HS-27A (cell line): ENCODE measurements at places on chromosomes 7 and 10.
A peak's percentile ranks its signal among the peaks of the same experiment; 100 is the strongest.

DNA sequence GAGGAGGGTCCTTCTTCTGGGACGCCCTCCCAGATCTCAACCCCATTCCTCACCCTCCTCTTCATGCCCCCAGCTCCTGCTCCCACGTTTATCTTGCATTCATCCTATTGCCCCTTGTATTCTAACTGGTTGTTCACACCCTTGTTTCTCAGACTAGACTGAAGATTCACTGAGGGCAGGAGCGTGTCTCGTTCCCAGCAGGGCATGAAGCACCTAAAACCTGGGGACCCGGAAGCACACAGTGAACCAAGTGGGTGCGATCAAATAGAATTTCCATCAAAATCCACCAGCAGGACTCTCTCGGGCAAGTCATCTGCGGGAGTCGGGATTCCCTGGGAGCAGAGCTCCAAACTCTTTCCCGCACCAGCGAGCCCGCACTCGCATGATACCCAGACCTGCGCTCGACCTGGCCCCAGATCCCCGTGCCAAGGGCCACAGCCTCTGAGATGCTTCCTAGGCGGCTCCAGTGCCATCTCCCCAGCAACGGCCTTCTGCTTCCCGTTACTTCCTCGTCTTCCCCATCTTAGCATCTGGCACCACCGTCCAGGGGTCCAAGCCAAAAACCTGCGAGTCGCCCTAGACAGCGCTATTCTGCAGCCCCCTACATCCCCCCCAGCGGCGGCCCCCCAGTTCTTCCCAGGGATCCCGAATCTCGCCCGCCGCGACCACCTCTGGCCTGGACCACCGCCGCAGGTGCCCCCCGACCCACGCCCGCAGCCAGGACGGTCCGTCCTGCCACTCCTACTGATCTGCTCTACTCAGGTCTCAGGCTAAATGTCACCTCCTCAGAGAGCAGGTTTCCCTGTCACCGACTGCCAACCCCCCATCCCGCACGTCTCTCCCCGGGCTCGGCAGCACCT lies 6.1 kb upstream of the GBX1 start:
- no peak for DNase-seq

DNA sequence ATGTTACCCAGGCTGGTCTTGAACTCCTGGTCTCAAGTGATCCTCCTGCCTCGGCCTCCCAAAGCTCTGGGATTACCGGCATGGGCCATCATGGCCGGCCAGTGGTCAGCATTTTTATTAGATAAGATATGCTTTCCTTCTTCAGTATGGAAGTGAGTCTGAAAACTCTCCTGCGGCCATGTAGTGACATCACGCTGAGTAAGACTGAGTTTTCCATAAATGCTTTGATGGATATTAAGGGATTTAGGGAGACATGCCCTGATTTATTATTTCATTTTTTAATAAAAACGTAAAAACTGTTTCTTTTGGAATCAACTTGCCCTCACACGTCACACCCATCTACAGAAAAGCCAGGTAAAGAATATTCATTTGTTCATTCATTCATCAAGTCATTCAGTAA lies 48.4 kb downstream of the DYNC1I1 start:
- no peak for DNase-seq

- no peak for DNase-seq
These were observed 354.2 kb downstream of the CXCL12 start for GRCh38 chr10:44030738-44031137.

DNA sequence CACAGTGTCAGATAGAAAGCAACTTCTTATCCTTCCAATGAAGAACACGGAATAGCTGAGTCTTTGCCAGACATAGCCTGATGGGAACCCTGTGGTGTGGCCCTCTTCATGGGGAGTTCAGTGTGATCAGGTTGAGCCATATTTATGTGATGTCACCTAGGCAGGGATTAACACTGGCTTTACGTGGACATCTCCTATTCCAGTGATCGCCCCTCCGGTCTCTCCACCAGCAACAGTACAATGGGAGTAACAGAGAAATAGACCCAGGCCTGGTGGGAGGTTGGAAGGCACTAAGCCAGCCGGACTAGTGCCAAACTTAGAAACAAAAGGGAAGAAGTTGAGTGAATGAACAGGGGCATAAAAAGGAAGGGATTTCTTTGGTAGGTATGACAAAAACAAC lies 358.1 kb downstream of the PRPF18 start:
- no peak for DNase-seq

GRCh38 chr10:47268696-47269095 lies 31.3 kb upstream of the GDF10 start:
- no peak for DNase-seq

DNA sequence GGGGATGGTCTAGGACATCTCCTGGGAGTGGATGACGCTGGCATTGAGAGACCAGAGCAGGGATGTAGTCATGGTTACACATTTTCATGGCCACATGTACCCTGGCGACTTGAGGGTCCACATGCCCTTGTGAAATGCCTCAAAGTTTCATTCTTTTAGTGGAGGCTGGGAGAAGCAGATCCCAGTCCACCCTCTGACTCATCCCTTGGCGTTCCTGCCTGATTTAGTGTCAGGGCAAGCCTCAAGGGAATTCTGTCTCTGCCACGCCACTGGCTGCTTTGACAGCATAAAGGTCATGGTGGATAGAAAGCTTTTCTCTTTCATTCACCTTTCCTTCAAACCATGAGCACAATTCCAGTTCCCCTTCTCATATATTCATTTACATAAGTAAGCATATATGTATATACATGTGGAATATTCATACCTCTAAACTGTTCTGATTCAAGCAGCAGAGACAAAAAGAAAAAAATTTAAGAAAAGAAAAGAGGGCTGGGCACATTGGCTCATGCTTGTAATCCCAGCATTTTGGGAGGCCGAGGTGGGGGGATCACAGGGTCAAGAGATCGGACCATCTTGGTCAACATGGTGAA lies 21.8 kb upstream of the KIF5B start:
- peak; percentile 45 for DNase-seq

DNA sequence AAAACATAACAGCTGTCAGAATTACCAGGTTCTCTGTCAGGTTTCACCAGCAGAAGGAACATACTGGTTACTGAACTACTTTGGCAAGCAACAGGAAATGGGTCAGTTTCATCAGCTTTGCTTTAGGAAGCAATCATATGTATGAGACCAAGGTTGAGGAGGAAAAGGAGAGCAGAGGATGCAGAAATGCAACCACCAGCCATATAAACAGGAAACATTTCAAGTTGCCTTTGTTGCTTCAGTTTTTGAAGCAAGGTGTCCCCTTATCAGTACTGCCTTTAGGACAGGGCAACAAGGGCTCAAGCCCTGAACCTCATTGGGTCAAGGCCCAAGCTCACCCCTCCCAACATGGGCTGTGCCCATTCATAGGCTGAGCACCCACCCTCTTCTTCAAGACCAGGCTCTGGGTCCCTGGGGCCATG lies 10.2 kb downstream of the HIPK2 start:
- no peak for DNase-seq

- DNase-seq: no peak
These were observed 50.8 kb upstream of the FRMD4A start for GRCh38 chr10:14381475-14381874.

DNA sequence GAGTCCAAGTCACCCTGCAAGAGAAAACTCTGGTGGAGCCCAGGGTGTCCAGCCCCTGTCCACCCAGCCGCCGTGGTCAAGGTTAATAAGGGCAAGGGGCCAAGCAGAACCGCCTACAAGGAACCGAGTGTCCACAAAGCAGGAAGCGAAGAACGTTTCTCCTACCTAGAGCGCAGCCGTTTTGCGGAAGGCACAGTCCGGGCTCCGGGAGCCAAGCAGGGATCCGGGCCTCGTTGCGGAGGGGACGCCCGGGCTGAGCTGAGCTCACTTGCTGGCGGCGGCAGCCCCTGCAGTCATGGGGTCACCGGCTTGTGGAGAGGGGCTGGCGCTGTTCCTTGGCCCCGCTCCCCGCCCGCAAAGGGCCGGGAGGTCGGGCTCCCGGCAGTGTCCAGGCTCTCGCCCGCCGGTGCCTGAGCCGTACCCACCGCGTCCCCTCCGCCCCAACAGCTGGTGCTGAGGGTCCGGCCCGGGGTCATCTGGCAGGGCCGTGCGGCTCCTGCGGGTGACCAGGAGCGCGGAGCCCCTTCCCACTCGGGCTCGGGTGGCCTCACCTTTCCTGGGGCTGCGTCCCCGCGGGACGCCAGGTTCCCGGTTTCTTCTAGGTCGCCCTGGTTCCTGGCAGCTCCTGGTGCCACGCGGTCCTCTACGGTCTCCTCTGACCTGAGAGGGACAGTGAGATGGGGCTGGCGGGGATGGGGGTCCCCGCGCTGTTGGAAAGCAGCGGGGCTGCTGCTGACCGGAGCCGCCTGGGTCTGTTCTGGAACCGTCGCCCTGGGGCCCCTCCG lies 14.0 kb upstream of the ZNF273 start:
- DNase-seq: no peak

DNA sequence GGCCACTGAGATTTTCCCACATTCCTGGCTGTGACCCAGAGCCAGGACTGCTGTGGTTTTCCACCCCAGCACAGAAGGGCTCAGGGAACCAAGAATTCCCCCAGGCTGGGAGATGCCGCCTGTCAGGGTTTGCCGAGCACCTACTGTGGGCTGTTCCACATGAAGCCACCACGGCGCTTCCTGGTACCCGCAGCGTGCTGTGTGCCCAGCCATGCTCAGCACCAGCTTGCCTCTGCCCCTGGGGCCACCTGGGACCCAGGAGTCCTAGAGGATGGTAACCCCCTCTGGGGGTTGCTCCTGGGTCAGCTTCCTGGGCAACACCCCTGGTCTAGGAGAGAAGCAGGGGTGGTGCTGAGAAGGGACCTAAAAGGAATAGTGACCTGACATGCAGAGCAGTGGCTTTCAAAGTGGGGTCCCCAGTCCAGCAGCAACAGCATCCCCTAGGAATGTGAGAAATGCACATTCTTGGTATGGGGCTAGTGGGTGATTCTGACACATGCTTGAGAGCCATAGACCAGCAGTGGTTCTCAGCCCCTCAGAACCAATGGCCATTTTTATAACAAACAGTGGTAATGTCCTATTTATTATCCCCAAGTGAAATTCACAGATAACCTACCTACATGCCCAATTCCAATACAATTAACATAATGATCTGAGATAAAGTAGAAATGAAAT lies 53.4 kb downstream of the TSPAN15 start:
- DNase-seq: no peak

- no peak for DNase-seq
These were observed 32.6 kb upstream of the NME8 start for GRCh38 chr7:37815671-37816371.

DNA sequence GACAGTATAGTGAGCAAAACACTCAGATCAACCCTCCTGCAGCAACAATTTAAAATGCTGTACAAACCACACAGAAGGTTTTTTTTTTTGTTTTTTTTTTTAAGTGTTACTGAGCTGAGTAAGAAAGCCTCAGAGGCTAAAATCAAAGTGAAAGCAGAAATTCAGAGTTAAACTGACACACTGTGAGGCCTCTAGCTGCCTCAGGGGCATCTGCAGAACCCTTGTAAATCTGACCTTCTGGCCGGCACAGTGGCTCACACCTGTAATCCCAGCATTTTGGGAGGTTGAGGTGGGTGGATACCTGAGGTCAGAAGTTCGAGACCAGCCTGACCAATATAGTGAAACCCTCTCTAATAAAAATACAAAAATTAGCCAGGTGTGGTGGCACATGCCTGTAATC lies 7.4 kb upstream of the GNA12 start:
- no peak for DNase-seq

- no peak for DNase-seq
These were observed 64.3 kb downstream of the PDGFA start for GRCh38 chr7:455110-455928.

GRCh38 chr10:4809156-4809555 lies 16.9 kb upstream of the AKR1E2 start:
- DNase-seq: no peak

- no peak for DNase-seq
These were observed 34.8 kb upstream of the CHST15 start for GRCh38 chr10:124127965-124128810.

DNA sequence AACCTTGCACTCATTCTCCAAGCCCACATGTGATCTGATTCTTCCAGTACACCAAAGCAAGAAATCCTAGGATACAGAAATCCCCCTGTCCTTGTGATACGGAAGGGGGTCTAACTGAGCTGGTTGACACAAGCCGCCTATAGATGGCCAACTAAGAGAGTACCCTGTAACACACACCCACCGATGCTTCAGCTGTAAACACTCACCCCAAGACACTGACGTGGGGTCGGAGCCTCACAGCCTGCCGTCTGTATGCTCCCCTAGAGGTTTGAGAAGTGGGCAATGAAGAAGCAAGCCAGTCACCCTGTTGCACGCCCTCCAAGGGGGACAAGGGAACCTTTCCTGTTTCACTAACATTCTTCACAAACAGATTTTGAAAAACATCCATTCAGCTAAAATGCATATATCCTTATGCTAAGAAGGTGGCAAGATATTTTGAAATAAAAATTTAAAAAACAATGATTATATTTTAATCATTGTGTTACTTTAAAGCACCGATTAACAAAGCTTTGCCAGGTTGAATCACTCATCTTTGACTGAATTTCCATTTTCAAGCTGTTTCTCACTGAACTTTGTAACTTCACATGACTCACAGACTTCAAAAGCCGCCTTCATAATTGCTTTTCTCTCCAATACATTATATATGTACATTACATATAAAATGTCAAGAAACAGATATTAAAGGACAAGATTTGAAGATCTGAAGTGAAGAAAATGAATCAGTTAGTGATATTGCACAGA lies 329.3 kb downstream of the ARL4A start:
- DNase-seq: no peak

DNA sequence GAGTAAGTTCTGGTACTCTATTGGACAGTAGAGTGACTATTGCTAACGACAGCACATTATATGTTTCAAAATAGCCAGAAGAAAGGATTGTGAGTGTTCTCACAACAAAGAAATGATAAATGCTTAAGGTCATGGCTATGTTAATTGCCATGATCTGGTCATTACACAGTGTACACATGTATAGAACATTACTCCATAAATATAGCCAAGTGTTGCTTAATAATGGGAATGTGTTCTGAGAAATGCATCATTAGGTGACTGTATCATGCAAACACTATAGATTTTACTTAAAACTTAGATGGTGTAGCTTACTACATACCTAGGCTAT lies 19.6 kb downstream of the EPC1 start:
- DNase-seq: no peak

GRCh38 chr10:10818082-10818481 lies 199.6 kb upstream of the CELF2 start:
- DNase-seq: no peak

GRCh38 chr7:25187932-25188331 lies 40.4 kb downstream of the NPVF start:
- no peak for DNase-seq
